Activated T-cell treated with anti-CD3 and anti-CD28 coated beads for 24 hours (primary cell): ENCODE measurements at places on chromosomes 2 and 18.

DNA sequence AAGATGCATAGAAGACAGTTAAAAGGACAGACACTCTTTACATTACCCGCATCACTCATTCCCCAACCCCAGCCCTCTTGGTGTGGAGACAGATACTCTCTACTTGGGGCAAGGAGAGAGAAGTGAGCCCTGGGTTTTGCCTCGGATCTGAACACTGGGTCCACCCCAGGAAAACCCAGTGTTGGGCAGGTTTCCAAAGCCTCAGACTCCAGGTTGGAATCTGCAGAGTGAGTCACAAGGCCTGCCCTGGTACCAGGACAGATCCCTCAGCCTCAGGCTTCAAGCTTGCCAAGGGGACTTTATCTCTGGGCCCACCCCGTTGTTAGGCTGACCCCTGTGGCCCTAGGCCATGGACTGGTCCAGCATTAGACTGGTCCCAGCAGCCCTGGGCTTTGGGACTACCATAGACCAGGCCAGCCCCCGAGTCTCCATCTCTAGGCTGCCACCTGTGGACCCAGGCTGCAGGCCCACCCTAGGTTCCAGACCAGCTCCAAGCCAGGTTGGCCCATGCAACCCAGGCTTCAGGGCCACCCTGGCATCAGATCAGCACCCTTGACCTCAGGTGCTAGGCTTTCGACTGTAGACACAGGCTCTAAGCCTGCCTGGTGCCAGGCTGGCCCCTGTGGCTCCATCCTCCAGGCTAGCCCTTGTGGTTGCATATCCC lies 112.8 kb downstream of the GULP1 start:
- no peak for DNase-seq

- DNase-seq = no peak
These were observed 282.9 kb upstream of the TNP1 start for GRCh38 chr2:217142649-217143266.

DNA sequence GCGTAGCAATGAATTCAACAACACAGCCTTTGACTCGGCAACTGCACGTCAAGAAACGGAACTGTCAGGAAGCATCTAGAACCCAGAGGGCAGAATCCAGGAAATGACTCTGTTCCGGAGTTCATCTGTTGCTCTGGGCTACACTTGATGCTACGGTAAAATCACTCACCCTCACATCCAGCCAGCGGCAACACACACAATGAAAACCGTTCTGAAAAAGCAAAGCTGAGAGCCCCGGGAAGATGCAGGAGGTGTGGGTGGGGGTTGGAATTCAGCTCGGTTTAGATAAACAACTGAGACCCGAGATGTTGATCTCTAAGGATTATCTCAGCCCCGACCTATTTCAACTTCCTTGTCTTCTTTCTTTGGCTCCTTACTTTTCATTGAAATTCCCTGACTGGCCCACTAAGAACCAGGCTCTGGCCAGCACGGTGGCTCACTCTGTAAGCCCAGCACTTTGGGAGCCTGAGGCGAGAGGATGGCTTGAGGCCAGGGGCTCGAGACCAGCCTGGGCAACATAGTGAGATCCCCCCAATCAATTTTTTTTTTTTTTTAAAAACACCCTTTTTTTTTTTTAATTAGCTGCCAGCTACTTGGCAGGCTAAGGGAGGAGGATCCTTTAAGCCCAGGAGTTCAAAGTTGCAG lies 13.3 kb upstream of the RAB17 start:
- DNase-seq = peak; percentile 35

- no peak for DNase-seq
These were observed 21.3 kb upstream of the BCL2L11 start for GRCh38 chr2:111099402-111099801.

- DNase-seq = no peak
These were observed 426.2 kb downstream of the RIT2 start for GRCh38 chr18:42689310-42689709.

- DNase-seq = no peak
These were observed 440.2 kb upstream of the ST6GAL2 start for GRCh38 chr2:107325981-107326786.

DNA sequence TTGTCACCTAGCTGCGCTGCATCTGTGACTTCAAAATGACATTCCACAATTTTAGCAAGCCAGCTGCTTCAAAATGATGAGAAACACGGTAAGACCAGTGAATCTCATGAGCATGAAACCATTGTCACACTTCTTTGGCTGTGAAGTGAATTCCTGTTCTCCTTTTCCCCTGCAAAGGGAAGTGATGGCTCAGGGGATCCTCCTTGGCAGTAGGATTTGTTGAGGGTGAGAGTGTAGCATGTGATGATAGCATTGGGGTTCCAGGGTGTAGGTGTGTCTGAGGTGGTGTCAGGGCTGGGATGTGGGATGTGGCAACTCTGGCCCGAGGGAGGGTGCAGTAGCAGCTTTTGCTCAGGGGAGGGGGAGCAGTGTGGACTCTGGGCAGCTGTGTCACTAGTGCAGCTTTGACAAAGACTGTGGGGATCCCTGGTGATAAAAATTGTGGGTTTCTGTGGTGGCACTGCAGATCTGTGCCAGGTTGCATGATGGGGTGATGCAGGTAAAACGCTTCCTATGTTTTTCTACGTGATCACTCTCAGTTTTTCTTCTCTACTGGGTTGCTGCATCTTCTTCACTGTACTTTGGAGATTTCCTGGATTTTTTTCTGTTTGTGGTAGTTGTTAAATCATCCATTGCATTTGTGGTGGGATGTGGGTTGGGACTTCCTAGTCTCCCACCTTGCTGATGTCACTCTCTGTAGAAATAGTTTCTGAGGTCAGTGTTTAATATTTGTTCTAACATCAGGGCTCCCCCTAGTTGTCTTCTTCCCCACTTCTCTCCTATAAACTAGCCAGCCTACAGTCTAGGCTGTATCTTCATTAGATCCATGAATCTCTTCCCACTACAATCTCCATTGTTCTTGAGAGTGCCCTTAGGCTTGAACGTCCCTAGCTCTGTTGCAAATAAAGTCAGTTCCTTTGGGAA lies 107.0 kb downstream of the ACTR3 start:
- DNase-seq = no peak

DNA sequence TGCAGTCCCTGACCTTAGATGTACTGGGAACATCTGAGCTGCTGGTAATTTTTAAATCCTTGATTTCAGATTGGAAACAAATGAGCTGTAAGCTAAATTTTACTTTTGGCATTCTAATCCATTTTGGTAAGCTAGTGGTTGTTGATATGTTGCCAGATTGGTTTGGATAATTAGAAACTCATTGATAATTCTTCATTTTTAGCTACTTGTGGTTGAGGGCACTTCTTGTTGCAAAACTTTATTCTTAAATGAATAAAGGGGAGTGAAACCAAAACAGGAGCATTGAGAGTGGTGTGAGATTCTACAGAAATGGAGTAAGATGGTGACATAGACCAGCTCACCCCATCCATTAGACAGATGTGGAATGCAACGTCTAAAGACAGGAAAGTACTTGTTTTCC lies 64.5 kb downstream of the ITGB1BP1 start:
- DNase-seq = no peak

- DNase-seq = no peak
These were observed 1.9 kb downstream of the PIEZO2 start for GRCh38 chr18:11147371-11147951.

GRCh38 chr18:67117804-67118203 lies 398.7 kb downstream of the DSEL start:
- no peak for DNase-seq

DNA sequence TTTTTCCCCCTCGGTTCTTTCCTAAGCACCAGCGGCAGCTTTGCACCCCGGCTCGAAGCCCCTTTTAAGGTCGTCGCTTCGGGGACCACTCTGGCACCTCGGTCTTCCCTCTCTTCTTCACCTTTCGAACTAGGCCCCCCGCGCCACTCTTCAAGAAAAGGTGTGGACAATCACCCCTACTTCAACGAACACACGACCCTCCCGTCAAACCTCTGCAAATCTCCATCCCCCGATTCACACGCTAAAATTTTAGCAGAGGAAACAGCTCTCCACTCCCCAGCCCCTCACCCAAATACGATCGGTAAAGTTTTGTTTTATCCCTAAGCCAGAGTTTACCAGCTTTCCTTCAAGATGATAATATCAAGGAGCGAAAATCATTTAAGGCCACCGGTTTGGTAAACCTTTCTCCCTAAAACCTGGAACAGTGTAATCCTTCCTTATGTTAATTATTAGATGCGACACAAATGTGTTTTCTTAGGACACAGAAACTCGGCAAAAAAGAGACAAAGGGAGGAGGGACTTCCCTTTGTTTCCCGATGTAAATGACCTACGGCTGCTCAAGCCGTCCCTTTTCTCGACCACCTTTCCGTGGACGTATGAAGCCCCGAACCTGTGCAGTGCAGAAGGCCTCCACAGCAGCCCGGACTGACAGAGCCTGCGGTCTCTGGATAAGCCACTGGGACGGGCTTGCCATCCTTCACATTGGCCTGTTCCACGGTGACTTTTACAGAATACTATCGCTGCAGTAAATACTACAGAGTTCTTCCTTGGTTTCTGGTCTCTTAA lies 85.2 kb downstream of the RBMS1 start:
- DNase-seq = no peak

DNA sequence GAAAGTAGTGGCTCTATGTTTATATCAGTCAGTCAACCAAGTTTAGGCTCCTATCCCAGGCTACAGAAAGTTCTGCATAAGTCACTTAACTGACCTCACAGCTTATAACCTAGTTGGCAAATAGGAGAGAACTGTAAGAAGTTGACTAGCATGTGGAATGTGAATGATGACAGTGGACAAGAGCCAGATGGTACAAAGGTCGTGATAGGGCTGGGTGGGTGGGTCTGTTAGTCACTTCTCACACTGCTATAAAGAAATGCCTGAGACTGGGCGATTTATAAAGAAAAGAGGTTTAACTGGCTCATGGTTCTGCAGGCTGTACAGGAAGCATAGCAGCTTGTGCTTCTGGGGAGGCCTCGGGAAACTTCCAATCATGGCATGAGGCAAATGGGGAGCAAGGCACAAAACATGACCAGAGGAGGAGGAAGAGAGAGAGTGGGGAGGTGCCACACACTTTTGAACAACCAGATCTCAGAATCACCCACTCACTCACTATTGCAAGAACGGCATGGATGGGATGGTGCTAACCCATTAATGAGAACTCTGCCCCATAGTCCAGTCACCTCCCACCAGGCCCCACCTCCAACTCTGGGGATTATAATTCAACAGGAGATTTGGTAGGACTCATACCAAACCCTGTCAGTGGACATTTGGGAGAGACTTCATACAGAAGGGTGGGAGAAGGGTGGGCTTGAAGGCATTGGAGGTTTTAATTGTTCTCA lies 68.8 kb downstream of the LTBP1 start:
- no peak for DNase-seq

DNA sequence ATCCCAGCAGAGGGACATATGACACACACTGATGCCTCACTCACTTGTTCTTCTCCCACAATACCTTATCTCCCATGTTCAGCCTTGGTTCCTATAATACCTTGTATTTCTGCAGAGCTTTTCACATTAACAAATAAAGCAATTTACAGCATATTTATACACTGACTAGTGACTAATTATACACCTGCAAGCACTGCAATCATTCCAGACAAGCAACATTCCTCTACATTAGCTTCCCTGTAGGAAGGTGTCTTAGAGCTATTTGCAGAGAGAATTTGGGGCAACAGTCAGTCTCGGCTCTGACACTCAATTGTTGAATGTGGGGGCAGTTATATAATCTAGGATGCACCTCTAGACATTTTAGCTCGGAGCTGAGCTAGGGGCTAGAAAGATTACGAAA lies 9.5 kb upstream of the INSIG2 start:
- DNase-seq = no peak

DNA sequence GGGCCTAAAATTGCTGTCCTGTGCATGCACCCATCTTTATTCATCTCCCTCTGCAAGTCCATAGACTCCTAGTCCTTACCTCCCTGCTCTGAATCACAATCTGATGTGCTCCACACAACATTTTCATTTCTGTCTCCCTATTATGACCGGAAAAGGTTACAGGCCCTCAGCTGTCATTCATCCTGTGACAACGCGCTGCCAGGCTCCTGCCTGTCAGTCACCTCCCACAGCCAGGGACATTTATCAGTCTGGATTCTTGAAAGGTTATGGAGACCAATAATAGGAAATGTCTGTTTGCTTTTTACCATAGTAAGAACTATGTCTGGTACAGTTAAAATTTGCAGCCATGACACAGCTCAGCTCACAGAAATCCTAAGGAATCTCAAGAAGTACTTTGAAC lies 197.1 kb downstream of the RDH14 start:
- DNase-seq = no peak

DNA sequence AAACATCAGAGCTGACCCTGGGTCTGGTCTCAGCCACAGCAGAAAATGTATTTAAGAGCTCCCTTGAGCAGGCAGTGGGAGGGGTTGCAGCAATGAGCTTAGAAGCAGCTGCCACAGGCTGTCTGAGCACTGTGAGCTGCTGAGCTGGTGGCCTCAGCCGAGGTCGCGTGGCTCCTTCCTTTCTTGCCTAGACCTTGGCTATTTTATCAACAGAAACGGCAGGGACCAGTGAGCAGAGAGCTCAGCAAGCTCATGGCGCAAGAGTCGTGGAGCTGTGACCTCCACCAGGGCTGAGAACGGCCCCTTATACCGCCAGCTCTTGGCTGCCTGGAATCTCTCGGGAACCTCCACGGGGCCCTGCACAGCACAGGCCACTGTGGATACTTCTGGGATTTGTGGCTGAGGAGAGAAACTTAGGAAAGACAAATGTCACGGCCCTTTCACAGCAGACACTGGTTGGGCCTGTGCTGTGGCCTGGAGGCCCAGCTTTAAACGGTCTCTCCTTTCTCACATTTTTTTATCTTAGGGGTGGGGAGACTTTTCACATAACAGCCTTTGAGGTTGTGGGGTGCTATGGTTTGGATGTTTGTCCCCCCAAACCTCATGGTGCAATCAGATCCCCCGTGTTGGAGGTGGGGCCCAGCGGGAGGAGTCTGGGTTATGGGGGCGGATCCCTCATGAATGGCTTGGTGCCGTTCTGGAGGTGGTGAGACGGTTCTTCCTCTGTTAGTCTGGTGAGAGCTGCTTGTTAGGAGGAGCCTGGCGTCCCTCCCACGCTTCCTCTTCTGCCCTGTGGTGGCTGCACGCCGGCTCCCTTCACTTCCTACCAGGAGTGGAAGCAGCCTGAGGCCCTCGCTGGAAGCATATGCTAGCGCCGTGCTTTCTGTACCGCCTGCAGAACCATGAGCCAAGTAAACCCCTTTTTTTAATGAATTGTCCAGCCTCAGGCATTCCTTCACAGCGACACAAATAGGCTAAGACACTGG lies 1.7 kb downstream of the ALLC start:
- no peak for DNase-seq

GRCh38 chr2:128280901-128281321 lies 37.8 kb downstream of the HS6ST1 start:
- no peak for DNase-seq

DNA sequence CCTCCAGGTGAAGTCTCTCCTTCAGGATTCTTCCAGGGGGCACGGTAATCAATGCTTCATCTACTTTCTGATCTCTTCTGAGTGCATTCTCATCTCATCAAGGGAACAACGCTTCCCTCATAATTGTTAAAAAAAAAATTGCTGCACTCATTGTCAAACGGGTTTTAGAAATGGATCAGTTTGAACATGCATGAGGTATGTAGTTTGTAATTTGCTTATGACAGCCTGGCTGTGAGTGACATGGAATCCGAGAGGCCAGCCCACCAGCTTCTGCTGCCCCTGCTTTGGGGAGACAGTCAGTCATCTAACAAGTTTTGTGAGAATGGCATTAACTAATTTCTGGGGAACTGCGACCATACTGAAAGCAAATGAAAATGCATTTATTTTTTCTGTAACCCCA lies 791.9 kb upstream of the SOX11 start:
- no peak for DNase-seq
